ENCODE measurements at places on chromosomes 4 and X. TPM values are rescaled to one million over a fixed set of nuclear protein-coding genes. Genes with fewer than 3 reads are reported as not detected.

DNA sequence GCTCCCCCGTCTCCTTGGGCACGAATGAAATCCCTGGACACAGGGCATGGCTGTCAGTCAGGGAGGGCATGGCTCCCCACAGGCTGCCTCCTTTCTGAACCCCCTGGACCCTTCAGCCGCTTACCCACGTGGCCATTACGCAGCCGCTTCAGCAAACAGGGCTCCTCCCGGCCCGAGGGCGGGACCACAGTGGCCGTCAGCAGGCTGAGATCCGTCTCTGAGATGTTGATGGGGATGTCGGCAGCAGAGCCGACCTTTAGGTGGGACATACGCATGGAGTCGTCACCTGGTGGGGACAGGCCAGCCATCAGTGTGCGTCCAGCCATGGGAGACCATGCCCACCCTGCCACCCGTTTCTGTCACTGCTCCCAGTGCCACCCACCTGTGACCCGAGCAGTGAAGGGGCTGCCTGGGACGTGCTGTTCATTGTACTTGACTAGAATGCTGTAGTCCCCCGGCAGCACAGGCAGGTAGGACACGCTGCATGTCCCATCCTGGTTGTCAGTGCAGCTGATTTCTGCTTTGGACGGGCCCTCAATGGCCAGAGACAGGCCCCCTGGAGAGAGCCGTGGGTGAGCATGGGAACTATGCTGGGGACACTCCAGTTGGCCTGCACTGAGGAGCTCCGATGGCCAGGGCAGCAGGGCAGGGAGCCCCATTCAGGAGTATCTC lies 21.1 kb downstream of the FLNA start:
- peak overlapping the region; percentile 25 for H3K27ac ChIP-seq
- peaks cover 55% of the 10 kb centered on the region for H3K4me1 ChIP-seq
- no peaks in the 10 kb centered on the region for H3K27me3 ChIP-seq

DNA sequence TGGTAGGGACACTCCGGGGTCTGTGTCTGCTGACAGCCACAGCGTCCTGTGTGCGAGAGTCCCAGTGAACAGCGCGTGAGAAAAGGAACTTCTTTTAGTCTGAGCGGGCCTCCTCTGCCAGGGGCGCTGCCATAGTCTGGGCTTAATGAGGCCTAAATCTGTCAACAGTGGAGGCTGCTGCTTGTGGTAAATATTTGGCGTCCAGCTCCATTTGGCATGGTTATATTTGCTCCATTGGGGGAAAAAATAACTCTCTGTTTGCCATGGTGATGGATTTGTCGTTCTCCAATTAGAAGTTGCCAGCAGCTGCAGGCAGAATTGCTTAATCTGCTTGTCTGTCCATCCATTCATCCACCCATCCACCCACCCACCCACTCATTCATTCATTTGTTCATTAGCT lies 71.4 kb upstream of the PSAPL1 start:
- no peaks in the 10 kb centered on the region for H3K36me3 ChIP-seq
- peaks cover 10% of the 10 kb centered on the region for H3K27me3 ChIP-seq
- DNase-seq = no peak
- no peak overlapping the region for H3K4me3 ChIP-seq
- H3K4me1 ChIP-seq = peaks cover 4% of the 10 kb centered on the region

GRCh38 chr4:39169426-39169825 lies 12.9 kb upstream of the WDR19 start:
- H3K27me3 ChIP-seq = peaks cover 23% of the 10 kb centered on the region
- no peak overlapping the region for H3K4me3 ChIP-seq
- no peaks in the 10 kb centered on the region for H3K4me1 ChIP-seq

DNA sequence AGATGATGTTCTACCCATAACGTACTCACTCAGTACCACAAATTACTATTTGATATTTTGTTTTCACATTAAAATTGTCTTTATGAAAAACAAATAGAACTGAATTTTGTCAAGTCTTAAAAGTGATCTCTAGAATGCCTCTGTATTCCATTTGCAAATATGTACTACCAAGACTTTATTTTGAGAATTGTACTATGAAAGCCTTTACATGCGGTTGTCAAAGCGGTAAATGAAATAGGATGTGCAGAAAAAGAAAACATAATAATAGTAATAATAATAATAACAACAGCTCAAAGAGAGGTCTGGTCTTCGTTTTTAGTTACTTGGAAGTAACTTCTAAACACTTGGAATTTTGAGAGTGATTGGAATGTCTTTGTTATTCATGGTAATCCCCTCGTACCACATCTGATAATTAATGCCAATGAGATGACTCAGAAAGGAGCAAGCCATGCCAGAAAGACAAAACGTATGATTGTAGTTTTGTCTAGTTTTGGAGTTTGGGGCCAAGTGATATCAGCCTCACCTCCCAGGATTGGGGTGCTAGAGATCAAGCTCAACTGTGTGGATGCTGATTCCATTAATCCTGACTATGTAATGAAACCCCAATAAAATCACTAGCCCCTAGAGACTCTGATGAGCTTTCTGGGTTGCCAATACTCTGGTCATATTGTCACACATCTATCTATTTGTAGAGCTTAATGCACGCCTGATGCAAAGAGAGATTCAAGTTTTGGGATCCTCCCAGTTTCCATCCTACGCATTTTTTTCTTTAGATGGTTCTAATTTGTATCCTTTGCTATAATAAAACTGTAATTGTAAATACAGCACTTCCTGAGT lies 20.2 kb upstream of the CTSO start:
- H3K4me1 ChIP-seq = no peaks in the 10 kb centered on the region
- no peak overlapping the region for H3K4me3 ChIP-seq
- no peak overlapping the region for H3K27ac ChIP-seq
- H3K27me3 ChIP-seq = no peaks in the 10 kb centered on the region

DNA sequence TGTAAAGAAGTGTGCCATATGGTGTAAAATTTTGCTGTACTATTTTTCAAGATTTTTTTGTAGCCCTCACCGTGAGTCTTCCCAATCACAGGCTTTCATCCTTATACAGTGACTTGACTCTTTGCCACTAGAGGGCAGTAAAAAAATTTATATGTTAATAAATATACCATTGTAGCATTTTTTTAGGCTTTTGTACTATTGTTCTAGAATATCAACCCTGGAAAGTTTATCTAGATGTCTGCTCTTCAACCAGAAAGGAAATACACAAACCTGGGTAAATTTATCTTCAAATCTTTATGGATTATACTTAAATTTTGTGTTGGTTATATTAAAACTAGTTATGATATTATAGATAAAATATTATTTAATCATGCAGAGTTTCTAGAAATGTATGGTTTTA lies 235.3 kb downstream of the TENM3 start:
- no peaks in the 10 kb centered on the region for H3K4me1 ChIP-seq
- H3K27ac ChIP-seq = no peak overlapping the region
- no peak overlapping the region for H3K4me3 ChIP-seq
- DNase-seq = no peak

SRPX gene
- 0.21 TPM for total RNA-seq

GRCh38 chrX:7091923-7092322 lies 55.6 kb upstream of the STS start:
- H3K4me1 ChIP-seq = peaks cover 22% of the 10 kb centered on the region
- DNase-seq = no peak
- peaks cover 4% of the 10 kb centered on the region for H3K36me3 ChIP-seq
- no peak overlapping the region for H3K27ac ChIP-seq

DNA sequence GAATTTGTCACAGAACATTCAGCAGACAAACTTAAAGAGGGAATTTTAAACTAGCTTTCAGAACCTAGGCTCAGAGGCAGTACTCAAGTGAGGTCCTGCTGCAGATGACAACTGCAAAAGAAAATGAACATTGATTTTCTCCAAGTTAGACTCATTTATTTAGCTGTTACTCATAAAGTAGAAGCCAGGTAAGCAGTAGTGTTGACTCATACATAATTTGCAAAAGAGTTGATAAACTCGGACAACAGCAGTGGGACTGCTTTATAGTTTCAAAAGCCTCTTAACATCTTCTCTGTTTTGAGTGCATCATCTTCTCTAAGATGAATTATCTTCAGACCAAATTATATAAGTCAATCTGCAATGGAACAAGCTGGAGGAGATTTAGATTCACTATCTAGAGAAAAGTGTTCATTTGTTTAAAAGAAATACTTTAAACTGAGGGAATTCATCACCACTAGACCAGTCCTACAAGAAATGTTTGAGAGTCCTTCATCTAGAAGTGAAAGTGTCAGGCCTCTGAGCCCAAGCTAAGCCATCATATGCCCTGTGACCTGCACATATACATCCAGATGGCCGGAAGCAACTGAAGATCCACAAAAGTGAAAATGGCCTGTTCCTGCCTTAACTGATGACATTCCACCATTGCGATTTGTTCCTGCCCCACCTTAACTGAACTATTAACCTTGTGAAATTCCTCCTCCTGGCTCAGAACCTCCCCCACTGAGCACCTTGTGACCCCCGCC lies 49.5 kb downstream of the COQ2 start:
- H3K36me3 ChIP-seq = peaks cover 37% of the 10 kb centered on the region
- peak overlapping the region; percentile 48 for H3K4me3 ChIP-seq
- H3K4me1 ChIP-seq = peaks cover 72% of the 10 kb centered on the region
- H3K27me3 ChIP-seq = peaks cover 8% of the 10 kb centered on the region
- peak overlapping the region; percentile 84 for H3K27ac ChIP-seq

DNA sequence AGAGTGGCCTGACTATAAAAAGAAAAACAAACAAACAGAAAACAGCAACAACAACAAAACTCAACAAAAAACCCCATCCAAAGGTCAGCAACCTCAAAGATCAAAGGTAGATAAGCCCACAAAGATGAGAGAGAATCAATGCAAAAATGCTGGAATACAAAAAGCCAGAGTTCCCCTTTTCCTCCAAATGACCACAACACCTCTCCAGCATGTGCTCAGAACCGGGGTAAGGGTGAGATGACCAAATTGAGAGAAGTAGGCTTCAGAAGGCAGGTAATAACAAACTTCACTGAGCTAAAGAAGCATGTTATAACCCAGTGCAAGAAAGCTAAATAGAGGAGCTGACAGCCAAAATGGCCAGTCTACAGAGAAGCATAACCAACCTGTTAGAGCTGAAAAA lies 43.5 kb upstream of the ANTXR2 start:
- no peak overlapping the region for H3K4me3 ChIP-seq
- peaks cover 14% of the 10 kb centered on the region for H3K36me3 ChIP-seq
- DNase-seq = no peak
- no peak overlapping the region for H3K27ac ChIP-seq

DNA sequence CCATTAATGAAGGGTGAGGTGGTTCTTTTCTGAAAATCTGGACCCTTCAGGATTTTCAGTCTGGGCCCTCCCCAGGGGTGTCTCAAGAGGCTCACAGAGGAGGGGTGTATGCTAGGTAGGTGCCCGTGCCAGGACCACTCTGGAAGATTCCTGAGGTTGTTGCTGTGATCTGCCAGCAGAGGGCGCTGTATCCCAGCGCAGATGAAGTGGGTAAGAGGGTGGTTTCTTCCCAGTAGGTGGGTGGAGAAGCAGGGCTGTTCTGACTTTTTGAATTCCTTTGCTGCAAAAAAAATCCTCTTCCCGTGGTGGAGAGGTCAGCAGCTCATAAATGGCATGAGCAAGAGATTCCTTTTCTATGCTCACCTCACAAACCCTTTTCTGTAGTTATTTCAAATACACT lies 51.1 kb downstream of the SCML1 start:
- H3K27ac ChIP-seq = no peak overlapping the region
- H3K36me3 ChIP-seq = no peaks in the 10 kb centered on the region
- peak; percentile 32 for DNase-seq
- no peaks in the 10 kb centered on the region for H3K27me3 ChIP-seq
- H3K4me1 ChIP-seq = peaks cover 10% of the 10 kb centered on the region

- H3K4me3 ChIP-seq = no peak overlapping the region
- H3K36me3 ChIP-seq = no peaks in the 10 kb centered on the region
- no peaks in the 10 kb centered on the region for H3K27me3 ChIP-seq
- H3K4me1 ChIP-seq = no peaks in the 10 kb centered on the region
- H3K27ac ChIP-seq = no peak overlapping the region
- no peak for DNase-seq
Observed at GRCh38 chrX:73457306-73457705, 10.5 kb downstream of the CDX4 start.

- H3K4me3 ChIP-seq = no peak overlapping the region
- H3K36me3 ChIP-seq = no peaks in the 10 kb centered on the region
- no peaks in the 10 kb centered on the region for H3K4me1 ChIP-seq
Observed at GRCh38 chr4:22077571-22077970, 129.0 kb upstream of the KCNIP4 start.

- DNase-seq = no peak
- H3K27me3 ChIP-seq = no peaks in the 10 kb centered on the region
- no peaks in the 10 kb centered on the region for H3K4me1 ChIP-seq
- no peaks in the 10 kb centered on the region for H3K36me3 ChIP-seq
Observed at GRCh38 chr4:113112338-113112978, 63.0 kb downstream of the ANK2 start.

XK gene
- total RNA-seq = 0.02 TPM
